ENCODE measurements at places on chromosomes 3 and 15.

DNA sequence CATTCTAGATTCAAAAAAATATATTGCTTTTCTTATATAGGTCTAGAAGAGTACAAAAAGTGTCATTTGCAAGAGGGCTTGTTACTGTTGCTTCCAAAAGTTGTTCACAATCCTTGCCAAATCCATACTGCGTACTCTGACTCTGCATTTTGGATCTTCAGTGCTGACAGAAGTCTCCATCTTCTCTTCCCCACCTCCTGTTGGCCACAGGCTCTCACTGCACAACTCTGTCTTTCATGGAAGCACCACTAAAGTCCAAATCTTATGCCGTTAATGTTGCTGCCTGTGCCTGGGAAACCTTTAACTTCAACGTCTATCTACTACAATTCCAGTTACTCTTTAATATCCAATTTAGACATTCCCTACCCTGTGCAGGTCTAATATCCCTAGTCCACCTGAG lies 419.9 kb downstream of the NR2F2 start:
- DNase-seq: no peak

DNA sequence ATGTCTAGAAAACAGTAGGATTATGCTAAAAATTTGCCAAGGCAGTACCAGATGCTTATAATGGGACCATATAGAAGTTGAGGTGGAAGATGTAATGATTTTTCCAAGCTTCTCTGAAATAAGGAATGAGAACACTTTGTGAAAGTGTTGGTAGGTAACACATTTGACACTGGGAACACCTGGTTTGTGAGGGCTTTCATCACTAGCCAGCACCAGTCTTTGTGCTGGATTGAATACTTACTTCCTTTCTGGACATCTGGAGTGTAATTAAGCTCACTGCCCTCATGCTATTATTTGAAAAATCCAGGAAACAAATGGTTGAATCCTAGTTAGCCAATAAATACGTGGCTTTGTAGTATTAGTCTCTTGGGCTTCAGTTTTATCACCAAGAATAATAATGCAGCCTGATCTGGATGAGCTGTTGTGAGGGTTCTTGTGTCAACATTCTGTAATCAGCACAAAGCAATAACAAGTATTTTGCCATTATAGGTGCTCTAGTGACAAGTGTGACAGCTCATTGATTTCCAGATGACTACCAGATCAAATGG lies 12.9 kb downstream of the CCDC80 start:
- no peak for DNase-seq

DNA sequence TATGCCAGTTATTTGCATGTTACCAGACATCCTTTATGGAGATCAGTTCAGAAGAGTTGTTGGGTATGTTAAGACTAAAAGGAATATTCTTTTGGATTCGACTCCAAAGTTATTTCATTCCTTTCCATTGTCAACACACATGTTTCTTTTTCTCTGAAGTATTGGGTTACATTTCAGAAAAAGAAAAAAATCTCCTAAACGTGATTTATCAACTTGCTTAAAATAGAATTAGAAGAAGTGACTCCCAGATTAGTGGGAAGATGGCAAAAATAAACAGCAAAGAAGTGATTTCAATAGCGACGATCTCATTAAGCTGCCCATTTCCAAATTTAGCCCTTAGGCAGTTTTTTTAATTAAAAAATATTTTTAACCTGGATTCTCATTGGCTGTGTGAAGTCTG lies 85.4 kb downstream of the TIGIT start:
- DNase-seq: no peak

GRCh38 chr3:4993276-4994143 lies 14.3 kb downstream of the BHLHE40 start:
- DNase-seq: no peak

DNA sequence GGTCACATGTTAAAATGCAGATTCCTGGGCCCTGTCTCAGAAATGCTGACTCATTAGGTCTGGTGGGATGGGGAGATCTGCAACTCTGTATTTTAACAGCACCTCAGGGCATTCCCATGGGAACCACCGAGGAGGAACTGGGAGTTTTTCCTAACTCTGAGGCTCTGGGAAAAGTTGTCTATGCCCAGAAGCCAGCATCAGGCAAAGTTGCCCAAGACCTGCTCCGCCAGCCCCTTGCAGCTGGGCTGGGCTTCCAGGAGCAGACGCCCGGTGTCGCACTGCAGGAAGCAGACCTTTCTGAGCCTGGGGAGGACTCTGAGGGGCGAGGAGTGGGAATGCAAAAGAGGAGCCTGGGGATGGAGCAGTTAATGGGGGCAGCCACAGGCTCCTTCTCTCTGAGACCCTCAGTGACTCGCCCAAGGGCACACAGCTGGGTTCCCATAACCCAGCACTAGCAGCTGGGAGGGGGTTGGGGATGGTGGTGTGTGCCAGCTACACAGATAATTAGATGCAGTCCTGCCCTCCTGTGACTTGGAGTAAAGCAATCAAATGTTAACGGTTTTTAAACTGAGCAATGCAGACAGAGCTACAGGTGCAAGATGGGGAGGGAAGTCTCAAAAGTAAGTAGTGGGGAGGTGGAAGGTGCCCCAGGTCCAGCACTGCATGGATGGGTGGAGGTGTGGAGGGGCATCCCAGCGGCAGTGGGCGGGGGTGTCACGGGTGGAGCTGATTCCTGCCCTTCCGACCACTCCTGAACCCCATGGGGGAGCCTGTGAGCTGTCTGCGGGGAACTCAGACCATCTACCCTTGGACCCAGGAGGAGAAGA lies 100.4 kb downstream of the LSM3 start:
- no peak for DNase-seq

GRCh38 chr3:185470323-185470722 lies 28.5 kb downstream of the TMEM41A start:
- DNase-seq: no peak

GRCh38 chr3:186472456-186473008 lies 71.6 kb downstream of the CRYGS start:
- DNase-seq: no peak

- DNase-seq: no peak
These were observed 134.9 kb downstream of the CACNA2D3 start for GRCh38 chr3:54257125-54257720.

GRCh38 chr3:184005941-184006507 lies 11.7 kb downstream of the ABCC5 start:
- peak; percentile 94 for DNase-seq

DNA sequence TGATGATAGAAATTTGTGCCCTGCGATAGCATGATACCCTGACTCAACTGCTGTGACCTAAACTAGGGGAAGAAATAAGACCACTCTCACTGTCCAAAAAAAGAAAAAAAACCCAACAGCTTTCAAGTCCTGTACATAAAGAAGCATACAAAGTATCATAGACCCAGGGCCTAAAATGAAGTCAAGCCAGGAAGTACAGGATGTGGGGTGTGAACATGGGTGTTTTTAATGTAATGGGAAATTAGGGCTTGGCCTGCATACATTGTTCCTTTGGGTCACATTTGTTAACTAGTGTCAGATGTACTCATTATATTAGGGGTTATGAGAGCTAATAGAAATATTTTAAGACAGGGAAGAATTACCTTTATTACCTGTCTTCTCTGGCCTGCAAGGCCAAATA lies 200.5 kb upstream of the BHLHE40 start:
- no peak for DNase-seq

- no peak for DNase-seq
These were observed 3.7 kb downstream of the SORD start for GRCh38 chr15:45026651-45027190.

- no peak for DNase-seq
These were observed 57.8 kb upstream of the ACTC1 start for GRCh38 chr15:34853001-34853758.

DNA sequence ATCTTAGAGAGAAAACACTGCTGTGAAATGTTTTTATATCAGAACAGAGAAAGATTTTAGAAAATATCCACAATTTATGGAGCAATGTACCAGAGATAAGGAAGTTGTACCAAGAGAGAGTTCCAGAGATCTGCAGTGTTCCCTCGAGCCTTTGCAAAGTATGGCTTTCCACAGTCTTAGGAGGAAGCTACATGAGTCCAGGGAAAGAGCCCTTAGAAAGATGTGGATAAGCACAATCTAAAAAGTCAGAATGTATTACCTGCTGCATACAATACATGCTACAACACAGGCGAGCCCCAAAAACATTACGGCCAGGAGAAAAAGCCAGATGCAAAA lies 56.4 kb downstream of the ZNF860 start:
- no peak for DNase-seq

GRCh38 chr3:196524527-196524926 lies 9.4 kb upstream of the SMCO1 start:
- no peak for DNase-seq

- DNase-seq: peak; percentile 68
These were observed 4.5 kb upstream of the SEMA3B start for GRCh38 chr3:50264383-50264963.

- DNase-seq: no peak
These were observed 103.5 kb downstream of the CORO2B start for GRCh38 chr15:68682330-68682729.

GRCh38 chr3:94978084-94978483 lies 915.2 kb downstream of the NSUN3 start:
- no peak for DNase-seq

GRCh38 chr3:109707617-109708016 lies 370.3 kb upstream of the DPPA4 start:
- DNase-seq: no peak

GRCh38 chr15:51267703-51268083 lies 70.7 kb downstream of the CYP19A1 start:
- peak; percentile 41 for DNase-seq

- no peak for DNase-seq
These were observed 42.3 kb downstream of the KLHL6 start for GRCh38 chr3:183513046-183513706.

DNA sequence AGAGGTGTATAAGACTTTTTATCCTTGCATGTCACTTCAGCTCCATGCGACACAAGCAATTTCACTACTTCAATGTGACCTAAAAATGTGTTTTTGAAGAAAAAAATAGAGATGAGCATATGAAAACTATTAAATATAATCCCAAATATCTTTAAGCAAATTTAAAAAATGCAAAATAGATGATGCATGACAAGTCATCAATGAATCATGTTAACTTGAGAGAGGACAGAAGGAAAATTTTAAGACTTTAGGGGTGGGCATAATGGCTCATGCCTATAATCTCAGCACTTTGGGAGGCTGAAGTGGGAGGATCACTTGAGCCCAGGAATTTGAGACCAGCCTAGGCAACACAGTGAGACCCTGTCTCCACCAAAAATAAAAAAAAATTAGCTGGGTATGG lies 73.3 kb downstream of the ANKRD28 start:
- no peak for DNase-seq

- DNase-seq: no peak
These were observed 164.5 kb downstream of the MEGF11 start for GRCh38 chr15:66089049-66089448.

DNA sequence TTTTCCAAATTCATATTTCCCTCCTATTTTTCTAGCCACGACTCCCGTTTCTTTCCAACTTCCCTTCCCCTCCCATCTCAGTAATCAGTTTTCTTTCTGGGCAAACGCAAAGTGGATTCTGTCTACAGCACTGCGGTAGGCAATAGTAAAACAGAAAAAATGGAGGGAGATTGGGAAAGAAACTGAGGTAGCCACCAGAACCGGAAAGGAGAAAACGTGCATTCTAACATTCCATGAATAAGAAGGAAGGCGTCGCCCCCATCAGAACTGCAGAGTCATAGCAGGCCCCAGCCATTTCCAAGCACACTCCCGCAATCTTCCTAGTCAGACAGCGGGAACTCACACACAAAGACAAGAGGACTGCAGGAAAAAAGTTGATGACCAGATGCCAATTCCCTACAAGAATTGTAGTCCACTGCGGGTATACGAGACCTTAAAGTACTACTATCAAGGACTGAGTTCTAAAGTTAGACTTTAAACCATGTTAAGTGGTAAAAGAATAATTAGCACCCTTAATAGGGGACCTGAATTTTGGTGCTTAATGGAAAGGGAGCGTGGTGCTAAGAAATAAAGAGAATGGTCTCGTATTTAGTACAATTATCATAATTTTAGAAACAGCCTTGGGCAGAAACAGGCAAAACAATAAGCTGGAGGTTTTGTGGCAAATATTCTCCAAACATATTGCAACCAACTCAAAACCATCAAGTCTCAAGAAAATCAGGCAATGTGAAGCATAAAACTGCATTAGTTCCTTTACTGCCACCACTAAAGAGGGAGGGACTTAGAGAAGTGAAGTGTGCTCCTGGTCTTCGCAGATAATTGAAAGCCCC lies 1.4 kb downstream of the PFN2 start:
- peak; percentile 63 for DNase-seq

DNA sequence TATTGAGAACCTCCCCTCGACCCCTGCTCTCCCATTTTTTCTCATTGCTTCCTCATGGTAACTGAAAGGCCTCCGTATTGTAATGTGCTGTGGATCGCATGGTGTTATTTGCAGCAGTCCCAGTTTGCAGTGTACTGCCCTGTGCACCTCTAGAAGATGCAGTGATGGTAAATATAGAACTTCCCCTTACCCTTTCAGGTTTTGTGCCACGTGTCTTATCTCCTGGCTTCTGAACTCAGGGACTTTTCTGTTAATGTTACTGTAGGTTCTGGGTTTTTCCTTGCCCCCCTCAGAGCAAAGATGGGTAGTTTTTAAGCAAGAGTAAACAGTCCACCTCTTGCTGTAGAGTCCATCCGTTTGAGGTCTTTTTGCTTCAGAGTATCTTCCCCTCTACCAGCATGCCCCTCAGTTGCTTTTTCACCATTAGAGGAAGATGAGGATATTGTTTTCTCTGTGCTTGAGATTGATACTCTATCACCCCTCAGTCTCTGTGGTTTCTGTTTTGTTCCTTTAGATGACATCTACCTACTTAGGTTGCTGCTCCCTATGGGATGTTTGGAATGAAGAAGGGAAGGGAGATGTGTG lies 22.4 kb downstream of the CHD2 start:
- DNase-seq: no peak

GRCh38 chr15:83565138-83565537 lies 88.8 kb upstream of the ADAMTSL3 start:
- DNase-seq: no peak

- DNase-seq: no peak
These were observed 6.9 kb downstream of the CAND2 start for GRCh38 chr3:12803371-12803770.

GRCh38 chr3:17753632-17753992 lies 11.2 kb upstream of the TBC1D5 start:
- DNase-seq: no peak

GRCh38 chr15:100931143-100931890 lies 12.2 kb downstream of the LRRK1 start:
- no peak for DNase-seq

DNA sequence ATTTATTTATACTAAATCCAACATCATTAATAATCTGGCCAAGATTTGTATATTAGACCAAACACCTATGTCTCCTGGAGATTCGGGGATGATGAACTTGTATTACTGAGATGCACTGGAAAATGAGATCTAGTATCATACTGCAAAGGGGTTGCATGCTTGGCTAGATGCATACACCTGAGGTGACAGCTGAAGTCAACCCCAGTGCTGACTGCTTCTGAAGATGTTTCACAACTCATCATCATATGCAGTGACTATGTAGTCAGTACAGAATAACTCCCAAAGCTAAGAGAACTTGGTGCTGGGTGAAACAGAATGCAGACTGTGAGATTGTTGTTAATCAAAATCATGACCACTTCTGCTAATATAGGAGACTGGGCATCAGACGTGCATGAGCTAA lies 1114.2 kb downstream of the NSUN3 start:
- DNase-seq: no peak

Data from RWPE1 (cell line).